Stimulated activated CD8-positive, alpha-beta memory T cell treated with anti-CD3 and anti-CD28 coated beads, Interleukin-7, amount 100 ng/mL, for 1 hour (primary cell): ENCODE measurements at places on chromosomes 4 and X.

GRCh38 chr4:55633903-55634302 lies 2.2 kb downstream of the NMU start:
- DNase-seq, result no peak

GRCh38 chrX:123322536-123322935 lies 138.5 kb downstream of the GRIA3 start:
- DNase-seq, result no peak

DNA sequence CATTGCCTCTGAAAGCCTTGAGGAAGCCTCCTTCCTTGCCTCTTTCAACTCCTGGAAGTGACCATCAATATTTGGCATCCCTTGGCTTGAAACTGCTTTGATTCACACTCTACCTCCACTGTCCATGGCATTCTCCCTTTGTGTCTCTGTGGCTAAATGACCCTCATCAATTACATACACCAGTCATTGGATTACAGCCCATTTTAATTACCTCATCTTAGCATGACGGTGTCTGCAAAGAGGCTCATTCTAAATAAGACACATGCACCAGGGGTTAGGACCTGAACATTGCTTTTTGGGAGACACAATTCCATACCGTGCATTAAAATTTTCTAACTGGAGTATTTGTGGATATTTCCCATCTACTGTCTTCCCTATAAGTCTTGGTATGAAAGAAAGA lies 60.7 kb upstream of the FAM9A start:
- no peak for DNase-seq

- no peak for DNase-seq
Observed at GRCh38 chr4:107956011-107956410, 24.7 kb downstream of the CYP2U1 start.

- DNase-seq, result no peak
Observed at GRCh38 chr4:38230121-38230801, 270.1 kb downstream of the PTTG2 start.

GRCh38 chrX:41670112-41670511 lies 18.7 kb upstream of the GPR34 start:
- DNase-seq, result no peak

GRCh38 chr4:5371415-5372190 lies 320.3 kb downstream of the STK32B start:
- no peak for DNase-seq

DNA sequence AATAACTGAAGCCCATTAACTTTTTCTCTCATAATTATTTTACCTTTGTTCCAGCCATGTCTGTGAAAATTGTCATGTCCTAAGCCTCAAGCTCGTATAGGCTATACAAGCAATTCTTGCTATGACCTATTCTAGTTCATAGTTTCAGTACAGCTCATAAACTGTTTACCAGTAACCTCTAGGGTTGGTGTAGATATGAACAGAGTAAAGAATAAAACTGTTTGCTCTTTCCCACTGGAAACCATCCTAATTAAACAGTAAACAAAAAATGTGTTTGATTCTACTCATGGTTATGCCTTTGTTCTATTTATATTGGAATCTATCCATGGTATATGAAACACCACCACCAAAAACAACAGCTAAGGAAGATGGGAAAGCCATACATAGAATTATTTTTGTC lies 1444.0 kb upstream of the PCDH7 start:
- DNase-seq, result no peak

GRCh38 chr4:54661169-54661568 lies 3.4 kb downstream of the KIT start:
- DNase-seq, result no peak

- no peak for DNase-seq
Observed at GRCh38 chr4:99818661-99819060, 2.0 kb downstream of the DAPP1 start.

DNA sequence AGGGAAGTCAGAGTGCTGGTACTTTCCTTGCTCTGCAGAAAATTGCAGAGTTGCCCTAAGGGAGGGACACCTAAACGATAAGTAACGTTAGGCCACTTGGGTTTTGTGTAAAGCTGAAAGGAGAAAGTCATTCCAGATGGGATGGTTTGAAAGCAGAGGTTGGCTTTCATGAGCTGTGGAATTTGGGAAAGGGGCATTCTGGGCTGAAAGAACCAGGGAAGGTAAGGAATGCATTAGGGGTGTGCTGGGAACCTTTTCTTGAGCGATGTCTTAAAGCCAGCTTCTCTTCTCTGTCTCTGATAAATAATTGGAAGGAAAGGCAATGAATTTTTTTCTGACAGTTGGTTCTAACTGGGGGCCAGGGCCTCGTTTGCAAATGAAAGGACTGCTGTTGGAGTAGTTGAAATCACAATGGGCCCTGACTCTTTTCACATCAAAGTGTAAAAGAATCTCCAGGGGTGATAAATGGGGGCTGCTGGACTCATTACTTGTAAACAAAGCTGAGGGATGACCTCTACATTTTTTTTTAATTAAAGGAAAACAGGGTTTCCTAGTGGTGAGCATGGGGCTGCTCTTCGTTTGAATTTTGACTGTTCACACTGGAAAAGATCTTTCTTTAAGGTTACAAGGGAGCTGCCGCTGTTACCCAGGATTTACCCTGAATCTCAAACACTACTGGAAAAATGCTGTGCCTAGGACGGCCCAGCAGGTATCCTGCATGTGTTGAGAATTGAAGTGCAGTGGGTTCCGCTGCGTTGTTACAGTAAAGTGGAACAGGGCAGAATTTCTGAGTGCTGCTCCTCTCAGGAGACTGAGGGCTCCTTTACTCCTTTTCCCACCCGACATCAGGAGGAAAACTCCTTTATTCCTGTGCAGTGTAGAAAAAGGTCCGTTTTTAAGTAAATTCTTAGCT lies 25.0 kb downstream of the AFF1 start:
- no peak for DNase-seq

DNA sequence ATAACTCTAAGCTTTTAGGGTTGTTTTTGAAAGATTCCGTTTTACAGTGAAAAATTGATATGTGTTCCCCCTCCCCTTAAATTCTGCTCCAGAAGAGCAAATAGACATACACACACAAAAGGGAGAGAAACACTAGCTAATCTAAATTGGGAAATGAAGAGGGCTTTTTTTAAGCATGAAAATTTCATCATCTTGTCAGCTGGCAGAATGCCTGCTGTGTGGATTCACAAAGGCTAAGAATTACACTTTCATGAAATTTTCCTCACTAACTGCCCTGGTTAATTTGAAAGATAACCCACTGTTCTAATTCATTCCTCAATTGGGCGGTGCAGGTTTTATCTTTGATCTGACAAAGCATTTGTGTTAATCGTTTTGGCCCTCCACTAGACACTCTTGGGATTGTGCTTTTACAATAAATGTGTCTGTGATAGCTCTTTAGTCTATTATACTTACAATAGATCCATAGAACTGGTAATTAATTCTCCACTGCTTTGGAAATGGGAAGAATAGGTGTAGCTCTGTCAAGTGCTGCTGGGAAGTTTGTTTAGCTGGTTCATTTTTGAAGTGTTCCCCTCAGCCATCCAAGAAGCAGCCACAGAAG lies 152.9 kb downstream of the POLA1 start:
- no peak for DNase-seq

GRCh38 chr4:184162596-184162995 lies 55.1 kb downstream of the ENPP6 start:
- DNase-seq, result no peak

DNA sequence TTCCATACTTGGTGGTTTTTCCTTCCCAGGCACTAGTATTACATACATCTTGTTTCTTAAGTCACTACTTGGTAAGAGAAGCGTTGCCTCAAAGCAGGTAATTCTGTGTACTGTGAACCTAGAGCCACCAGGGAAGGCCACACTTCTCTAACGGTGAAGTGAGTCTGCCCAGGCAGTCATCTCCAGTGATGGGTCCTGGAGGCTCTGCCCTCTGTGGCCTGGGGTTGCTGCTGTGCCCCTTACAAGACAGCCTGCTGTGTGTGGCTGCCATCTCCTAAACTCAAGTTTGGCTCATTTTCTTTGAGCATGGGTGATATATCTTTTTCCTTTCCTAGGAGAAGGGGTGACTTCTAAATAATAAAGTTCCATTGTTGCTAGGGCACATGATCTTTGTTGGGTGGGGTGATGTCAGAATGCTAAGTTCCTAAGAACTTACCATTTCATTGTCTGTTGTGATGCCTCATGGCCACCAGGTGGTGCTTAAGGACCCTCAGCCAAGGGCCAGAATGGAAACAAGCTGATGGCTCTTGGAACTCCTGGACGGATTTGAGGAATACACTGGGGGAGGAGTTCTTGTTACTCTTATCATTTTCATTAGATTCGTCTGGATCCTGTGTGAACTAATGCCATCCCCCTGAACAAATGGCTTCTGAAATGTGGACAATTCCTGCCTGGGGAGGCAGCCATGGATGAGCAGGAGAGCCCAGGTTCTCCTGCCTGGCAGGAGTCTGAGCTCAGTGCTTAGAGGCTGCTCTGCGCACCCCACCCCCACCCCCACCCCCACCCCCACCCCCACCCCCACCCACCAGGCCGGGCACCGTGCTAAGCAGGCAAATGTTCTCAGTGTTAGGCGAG lies 41.1 kb upstream of the WDR1 start:
- DNase-seq, result no peak

DNA sequence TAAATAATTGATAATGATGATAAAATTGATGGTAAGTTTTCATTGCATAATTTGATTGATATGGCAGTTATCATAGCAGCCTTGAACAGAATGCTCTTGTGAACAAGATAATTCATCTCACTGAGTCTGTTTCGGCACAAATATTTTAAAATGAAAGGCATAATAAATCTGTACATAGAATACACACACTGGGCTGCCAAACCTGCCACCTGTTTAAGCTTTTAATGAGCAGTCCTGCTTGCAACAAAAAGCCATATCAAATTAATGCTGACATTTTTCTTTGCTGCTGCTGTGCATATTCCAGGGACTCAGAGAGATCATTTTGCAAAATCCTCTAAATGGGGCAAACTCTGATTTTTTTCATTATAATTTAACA lies 201.1 kb downstream of the ARHGAP24 start:
- no peak for DNase-seq

DNA sequence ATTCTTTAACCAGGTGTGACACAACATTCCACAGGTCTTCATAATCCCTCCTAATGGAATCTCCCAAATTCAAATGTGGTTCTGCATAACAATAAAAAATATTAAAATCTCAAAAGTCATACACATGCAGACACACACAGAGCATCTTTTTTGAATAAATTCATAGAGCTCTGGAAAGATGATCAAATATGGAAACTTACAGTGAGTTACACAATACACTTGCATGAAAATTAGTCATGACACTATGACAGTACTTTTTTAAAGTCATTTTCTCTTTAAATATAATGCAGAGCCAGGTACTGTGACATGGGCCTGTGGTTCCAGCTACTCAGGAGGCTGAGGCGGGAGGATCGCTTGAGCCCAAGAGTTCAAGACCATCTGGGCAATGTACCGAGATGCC lies 38.9 kb downstream of the DDX60L start:
- DNase-seq, result no peak

DNA sequence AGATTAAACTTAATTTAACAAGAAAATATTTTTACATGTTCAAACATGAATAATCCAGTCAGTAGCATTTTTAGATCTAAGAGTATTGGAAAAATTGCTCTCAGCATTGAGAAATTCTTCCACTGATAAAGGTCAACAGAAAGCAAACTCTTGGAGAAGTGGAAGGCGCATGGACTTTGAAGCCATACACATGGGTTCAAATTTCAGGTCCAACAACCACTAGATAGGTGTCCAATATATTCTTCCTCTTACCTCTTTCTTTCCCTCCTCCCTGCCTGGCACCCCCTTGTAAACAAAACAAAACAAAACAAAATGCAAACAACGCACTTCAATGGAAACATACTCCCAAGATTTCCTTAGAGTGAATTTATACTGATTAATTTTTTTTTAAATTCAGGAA lies 28.4 kb upstream of the PRSS48 start:
- no peak for DNase-seq

GRCh38 chr4:23006756-23007155 lies 314.0 kb downstream of the GBA3 start:
- DNase-seq, result no peak

DNA sequence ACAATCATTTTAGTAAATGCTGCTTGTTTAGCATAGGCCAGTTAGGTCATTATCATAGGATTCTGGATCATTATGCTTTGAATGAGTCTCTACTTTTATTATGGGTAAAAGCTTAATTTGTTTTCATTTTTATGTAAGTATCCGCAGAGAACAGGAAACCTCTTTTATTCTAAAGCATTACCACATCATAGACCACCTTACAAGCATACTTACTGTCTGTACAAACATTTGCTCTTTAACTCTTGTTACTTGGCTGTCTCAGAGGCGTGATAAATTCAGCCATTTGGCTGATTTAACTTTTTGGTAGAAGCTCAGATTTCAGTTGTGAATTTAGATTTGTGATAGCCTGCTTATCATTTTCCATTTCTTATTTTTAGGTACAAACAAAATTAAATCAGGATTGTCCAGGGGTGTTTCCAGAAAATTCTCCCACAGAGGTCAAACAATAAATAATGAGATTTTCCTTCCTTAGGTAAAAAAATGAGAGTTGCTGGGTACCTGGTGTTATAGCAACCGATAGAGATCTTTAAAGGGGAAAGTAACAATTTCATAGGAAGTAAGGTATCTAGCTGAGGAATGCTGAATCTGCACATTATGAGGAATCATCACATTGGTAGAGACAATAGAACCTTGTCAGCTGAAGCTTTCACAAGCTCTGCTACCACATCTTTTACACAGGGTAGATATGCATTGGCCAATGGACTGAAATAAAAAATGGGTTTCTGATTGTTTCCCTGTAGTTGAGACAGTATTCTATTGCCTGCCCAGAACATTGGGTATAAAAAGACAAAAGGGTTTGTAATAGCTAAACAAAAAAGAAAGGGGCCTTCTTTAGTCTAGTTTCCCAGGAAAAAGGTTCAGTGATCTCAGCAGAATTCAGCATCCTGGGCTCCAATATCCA lies 62.5 kb downstream of the NDNF start:
- DNase-seq, result no peak

DNA sequence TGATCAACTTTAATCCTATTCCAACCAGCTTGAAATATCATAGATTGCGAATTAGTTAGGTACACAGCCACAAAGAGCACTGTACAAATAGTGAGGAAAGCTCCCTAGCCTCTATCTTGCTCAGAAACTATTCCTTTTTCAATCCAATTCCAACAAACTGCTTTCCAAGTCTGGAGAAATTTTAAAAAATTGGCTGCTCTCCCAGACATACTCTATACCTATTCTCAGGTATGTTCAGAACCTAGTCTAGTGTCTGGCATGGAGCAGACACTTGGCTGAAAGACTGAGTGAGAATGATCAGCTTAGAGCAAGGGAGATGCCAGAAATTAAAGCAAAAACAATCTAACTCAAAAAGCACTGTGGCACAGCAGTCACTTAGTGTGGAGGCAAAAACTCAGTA lies 105.9 kb downstream of the SLC10A7 start:
- DNase-seq, result no peak

GRCh38 chr4:142406917-142407501 lies 439.1 kb downstream of the INPP4B start:
- no peak for DNase-seq

- no peak for DNase-seq
Observed at GRCh38 chr4:148653681-148654080, 211.5 kb upstream of the NR3C2 start.

DNA sequence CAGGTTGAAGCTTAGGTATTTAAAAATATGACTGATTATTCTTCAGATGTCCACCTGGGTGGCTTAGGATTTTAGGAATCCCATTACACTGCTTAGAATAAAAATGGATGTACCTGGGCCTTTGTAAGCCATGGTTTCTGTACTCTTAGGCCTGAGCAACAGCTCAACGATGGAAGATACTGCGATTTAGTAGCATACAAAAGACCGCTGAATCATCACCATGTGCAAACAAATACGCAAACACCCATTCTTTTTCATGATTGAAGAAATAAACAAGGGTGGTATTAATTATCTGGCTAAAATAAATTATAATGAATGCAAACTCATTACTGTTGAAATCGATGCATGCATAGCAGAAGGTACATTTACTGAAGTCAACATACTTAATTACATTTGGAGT lies 188.9 kb downstream of the ZNF330 start:
- no peak for DNase-seq
